SHP77 (cell line): ENCODE measurements at places on chromosomes 4 and X.

DNA sequence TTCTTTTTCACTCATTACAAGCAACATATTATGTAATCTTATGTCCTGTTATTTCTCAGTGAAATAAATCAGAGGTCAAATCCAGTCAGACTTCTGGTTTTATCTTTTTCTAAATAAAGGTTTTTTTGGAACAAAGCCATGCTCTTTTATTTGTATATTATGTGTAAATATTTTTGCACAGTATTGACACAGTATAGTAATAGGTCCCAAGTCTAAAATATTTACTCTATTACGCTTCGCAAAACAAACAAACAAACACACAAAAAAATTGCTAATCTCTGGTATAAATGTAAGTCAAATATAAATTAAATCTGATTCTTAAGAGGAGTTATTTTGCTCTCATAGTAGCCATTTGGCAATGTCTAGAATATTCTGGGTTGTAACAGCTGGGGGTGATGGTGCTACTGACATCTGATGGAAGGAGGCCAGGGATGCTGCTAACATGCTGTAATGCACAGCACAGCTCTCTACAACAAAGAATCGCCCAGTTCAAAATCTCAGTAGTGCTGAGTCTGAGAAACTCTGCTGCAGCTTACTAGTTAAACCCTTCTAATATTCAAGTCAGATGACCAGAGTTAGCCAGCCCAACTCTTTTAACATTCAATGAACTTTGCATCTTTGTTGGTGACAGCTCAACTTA is 602.1 kb downstream of the RAB28 start:
- DNase-seq: no peak

DNA sequence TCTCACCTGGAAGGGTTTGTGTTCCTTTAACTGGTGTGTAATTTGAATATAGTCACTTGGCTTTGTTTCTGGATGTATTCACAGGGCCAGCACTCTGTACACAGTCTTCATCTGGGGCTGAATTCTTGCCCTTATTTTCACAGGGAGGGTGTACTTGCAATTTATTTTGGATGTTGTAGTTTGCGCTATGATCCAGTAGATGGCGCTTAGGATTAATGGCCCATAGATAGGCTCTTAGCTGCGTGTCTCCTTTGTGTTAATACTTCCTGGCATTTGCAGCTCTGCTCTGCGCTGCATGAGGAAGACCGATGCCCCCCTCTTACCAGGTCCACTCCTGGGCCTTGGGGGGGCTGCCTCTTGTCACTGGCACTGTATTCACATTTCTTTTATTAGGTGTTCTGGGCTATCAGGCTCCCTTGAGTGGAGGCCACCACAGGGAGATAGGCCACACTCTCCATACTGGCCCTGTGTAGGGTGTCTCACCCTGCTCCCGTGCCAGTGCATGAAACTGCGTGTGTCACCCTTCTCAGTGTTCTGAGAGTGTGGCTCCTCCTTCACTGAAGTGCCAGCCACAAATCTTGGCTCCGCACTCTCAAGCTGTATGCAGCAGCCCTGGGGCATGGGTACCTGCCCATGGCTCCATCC is 562.2 kb downstream of the ZIC3 start:
- no peak for DNase-seq

DNA sequence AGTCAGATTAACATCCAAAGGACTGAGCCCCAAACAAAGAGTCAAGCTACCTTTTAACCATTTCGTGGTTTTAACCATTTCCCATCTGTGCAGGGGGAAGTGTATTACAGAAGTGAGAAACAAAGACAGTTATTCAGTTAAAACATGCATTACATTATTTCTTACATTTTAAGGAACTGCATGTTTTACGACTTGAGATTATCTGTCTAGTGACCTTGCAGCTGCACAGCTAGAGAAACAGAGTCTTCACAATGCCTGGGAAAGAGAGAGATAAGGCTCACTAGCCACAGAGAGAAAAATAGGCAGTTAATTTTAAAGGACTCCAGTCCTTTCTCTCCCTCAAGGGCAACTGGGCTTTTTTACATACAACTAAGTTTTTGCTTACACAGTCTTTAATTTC is 48.7 kb upstream of the KLHL4 start:
- no peak for DNase-seq

DNA sequence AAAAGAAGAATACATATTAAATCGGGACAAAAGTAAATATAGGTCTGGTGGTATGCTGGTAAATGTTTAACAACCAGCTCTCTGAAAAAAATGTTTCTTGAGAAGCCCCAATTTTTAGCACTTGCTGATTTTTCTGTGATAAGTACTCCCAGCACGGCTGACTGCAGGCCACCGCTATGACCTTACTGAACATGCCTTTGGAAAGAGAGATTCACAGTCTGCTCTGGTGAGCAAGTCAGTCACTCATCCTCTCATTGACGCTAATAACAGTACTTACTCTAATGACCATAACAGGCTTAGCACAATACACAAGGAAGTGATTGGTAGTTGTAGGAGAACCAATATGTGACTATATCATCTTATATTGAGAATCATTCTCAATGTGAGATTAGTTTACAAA is 98.9 kb upstream of the BLTP1 start:
- no peak for DNase-seq

DNA sequence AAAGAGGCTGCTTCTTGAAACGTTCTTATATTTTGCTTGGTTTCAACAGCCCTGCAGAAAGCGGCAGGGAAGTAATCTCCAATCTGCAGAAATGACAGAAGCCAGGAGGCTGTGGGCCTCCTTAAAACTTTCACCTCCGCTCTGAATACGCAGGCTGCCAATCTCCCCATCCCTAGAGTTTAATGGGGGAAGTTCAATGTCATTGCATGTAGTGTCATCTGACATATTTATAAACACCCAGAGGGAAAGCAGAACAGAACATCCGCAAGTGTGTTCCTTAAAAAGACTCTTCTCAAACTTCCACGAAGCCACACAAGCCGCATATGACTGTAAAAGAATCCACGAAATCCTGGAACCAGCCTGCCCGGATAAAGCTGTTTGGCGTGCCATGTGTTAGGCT is 148.8 kb upstream of the TBL1X start:
- no peak for DNase-seq

GRCh38 chr4:42906891-42907759 is 14.6 kb downstream of the GRXCR1 start:
- peak; percentile 1 for DNase-seq

GRCh38 chr4:1330761-1331590 is 16.0 kb upstream of the UVSSA start:
- no peak for DNase-seq

- DNase-seq: no peak
Measured at GRCh38 chr4:70706516-70706915, 15.2 kb upstream of the RUFY3 start.

DNA sequence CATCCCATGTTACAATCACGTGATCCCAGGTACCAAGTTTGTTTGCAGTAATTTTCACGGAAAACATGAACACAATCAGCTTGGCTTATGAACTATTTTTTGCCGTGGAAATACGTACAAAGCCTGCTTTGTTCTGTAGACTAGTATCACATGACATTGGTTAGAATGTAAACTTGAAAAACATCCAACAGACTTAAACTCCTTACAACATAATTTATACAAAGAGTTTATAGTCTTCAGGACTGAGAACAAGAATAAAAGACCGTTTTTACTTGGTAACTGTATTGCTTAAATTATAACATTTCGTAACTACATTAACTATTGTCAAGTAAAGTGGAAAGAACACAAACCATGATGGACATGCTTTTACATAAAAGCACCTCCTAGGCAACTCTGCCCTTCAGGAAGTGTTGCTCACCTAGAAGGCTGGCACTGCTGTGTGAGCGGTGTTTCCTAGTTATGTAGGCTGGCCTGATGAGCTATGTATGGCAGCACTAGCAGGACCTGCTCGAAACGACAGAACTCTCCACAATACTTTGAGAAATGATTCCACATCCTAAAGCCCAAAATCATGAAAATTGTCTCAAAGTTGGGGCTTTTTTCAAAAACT is 41.8 kb upstream of the WDR1 start:
- DNase-seq: no peak

DNA sequence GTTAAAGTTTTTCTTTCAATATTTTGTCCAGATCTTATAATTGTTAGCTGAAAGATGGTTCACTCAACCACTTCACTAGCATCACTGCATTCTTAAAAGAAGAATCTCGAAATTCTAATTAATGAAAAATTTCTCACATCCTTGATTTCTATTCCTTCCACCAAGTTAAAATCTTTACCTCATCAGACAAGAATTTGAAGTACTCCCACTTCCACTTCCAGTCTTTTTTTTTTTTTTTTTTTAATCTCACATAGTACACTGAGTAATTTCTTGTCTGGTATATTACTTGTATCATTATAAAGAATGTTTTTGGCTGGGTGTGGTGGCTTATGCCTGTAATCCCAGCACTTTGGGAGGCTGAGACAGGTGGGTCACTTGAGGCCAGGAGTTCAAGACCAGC is 73.2 kb downstream of the FBXW7 start:
- DNase-seq: no peak

DNA sequence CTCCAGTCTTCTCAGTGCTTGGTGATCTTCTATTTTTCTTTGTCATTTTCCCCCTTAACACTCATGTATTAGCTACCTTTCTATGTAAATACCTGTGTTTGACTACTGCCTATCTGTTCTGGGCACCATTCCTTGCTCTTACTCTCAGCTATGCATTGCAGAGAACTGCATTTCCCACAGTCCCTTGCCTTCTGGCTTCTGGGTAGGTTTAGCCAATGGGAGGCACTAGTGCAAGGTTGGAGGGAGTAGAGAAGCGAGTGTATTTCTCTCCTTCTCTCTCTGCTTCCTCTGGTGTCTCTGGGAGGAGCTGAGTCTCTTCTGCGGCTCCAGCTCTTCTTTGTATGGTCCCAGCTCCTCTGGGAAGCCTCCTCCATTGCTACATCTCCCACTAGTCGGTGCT is 50.5 kb downstream of the CWH43 start:
- DNase-seq: no peak

- no peak for DNase-seq
Measured at GRCh38 chrX:72368796-72369195, 63.1 kb upstream of the CITED1 start.

DNA sequence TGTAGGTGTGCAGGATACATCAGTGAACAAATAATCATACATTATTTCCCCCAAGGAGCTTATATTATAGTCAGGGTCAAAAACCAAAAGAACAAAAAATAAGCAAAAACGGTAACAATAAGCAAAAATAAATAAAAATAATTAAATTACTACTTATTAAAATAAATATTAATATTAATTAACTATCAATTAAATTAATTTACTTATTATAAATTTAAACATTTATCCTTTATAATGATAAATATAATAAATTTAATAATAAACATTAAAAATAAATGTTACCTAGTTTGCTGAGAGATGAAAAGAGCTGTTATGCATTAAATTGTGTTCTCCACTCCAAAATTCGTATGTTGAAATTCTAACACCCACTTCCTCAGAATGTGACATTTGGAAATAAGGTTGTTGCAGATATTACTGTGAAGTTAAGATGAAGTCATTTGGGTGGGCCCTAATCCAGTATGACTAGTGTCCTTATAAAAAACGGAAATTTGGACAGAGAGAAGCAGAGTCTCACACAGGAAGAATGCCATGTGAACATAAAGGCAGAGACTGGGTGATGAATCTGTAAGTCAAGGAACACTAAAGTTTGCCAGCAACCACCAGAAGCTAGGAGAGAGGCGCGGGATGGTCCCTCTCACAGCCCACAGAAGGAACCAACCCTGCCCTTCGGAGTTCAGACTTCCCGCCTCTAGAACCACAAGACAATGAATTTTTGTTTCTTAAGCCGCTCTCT is 67.2 kb upstream of the IBSP start:
- no peak for DNase-seq

- DNase-seq: no peak
Measured at GRCh38 chr4:145909281-145909715, 29.3 kb downstream of the ZNF827 start.

DNA sequence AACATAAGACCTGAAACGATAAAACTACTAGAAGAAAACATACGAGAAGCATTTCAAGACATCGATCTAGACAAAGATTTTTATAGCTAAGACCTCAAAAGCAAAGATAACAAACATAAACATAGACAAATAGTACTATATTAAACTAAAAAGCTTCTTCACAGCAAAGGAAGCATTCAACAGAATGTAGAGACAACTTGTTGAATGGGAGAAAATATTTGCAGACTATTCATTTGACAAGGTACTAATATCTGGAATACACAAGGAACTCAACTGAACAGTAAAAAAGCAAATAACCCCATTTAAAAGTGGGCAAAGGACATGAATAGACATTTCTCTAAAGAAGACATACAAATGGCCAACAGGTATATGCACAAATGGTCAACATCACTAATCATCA is 49.8 kb downstream of the MANBA start:
- DNase-seq: no peak

DNA sequence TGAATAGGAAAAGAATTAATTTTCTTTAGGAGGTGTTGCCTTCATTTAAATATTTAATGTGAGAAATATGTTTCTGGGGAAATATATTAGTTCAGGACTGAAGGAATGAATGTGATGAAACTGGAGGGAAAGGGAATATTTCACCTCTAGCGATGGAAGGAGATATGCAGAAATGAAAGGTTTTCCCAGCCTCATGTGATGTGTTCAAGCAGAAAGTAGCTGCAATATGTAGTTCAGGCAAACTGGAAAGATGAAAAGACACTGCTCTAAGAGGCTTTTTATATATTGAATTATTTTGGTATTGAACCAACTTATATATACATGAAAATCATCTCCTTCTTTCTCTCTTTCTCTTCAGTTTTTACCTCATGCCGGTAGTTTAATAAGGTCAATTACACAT is 3.4 kb downstream of the GRID2 start:
- no peak for DNase-seq

DNA sequence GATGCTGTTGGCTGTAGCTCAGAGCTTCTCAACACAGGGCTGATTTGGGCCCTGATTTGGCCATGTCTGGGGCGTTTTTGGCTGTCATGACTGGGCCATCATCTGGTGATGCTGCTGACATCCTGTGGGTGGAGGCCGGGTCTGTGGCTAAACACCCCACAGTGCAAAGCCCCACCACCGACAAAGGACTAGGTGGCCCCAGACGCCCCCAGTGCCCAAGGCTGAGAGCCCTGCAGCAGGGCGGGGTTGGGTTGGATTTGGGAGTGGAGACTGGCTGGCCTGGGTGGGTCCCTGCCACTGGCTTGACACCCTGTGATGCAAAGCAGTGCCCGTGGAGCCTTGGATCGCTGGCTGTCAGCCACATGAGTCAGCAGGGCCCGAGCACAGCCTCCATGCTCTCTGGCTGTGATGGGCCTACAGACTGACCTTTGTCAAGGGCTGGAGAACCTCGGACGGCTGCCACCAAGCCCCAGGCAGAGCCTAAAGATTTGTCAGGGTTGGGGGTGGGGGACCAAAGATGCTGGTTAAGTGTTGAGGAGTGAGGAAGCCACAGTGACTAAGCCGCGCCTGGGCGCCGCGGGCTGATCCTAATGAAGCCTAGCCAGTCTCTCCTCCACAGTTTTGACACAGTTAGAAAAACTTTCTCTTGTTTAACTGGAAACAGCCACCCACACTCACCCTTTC is 28.3 kb downstream of the CYTL1 start:
- no peak for DNase-seq

- DNase-seq: peak; percentile 24
Measured at GRCh38 chrX:118976599-118977340, 2.4 kb downstream of the LONRF3 start.

GRCh38 chr4:88439161-88439760 is 17.7 kb upstream of the HERC5 start:
- no peak for DNase-seq
